ENCODE measurements at places on chromosomes 7 and 10.

GRCh38 chr10:58335306-58336005 lies 650 bp downstream of the UBE2D1 start:
- DNase-seq: no peak

DNA sequence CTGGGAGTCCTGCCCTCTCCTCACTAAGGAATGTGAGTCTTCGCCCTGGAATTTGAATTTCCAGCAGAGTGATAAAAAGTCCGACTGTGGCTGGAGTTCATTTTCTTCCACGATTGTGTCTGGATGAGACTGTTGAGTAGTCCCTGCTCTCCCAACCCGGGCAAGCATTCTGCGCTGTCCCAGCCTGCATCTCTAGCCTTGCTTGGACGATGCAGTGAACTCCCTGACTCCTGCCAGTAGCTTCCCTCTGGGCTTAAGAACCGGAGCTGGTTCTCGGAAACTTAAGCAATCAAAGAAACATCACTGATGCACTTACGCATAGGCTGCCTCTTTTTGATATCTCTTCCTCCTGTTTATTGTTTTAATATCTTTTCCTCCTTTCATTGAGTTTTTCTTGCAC lies 116.0 kb upstream of the FZD8 start:
- no peak for DNase-seq

DNA sequence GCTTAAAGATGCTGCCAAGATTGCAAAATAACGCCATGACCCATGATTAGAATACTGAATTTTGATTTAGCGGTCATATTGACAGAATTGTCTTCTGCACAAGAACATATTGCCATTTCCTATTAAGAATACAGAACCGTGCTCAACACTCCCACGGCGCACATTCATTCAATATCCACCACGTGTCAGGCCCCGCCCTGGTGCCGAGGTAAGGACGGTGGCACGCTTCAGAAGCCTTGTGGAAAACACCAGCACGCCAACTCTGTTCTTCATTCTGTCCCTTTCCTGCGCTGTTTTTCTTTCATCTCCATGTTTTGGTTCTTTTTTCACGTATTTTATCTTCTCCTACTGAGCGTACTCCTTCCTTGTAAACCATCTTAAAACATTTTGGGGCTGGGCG lies 189.3 kb downstream of the ZMYND11 start:
- DNase-seq: no peak

DNA sequence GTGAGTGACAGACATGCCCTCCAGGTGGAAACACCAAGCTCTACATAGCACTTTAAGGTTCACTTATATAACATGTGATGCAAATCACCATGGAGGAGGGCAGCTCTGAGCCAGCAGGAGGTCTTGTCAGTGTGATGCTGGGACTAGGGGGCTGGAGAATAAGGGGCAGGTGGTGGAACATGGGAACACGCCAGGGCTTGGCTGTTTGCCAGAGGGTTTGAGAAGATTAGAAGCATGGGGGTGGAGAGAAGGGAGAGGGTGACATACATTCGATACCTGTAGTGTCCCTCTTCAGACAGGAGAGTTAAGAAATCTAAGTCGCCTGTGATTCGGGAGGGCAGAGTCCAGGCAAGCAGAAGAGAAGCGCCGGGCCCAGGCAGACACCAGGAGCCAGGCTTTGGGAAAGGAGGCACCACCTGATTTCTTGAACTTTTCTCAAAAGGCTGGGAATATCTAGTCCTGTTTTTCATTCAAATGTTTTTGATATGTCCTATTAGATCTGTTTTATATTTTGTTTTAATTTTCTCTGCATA lies 16.9 kb upstream of the LAMB4 start:
- no peak for DNase-seq

All from D721Med (cell line).